ENCODE measurements at places on chromosomes 6 and 20.

- DNase-seq, result no peak
Observed at GRCh38 chr6:43891072-43891870, 121.3 kb downstream of the VEGFA start.

DNA sequence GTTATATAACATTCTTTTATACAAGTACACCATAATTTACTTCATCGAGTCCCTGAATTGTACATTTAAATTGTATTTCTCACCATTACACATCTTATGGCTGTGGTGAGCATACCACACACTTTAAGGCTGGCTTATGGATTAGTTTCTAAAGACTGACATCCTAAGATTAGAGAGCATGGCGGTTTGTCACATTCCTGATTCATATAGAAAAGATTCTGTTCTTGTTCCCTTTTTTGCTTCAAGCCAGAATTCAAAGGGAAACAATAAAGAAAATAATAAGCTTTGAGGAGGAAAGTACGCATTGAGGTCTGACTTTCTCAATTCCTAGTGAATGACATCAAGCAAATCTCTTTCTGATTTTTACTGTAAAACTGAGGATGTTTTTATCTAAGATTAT, 2.5 kb downstream of the BTN1A1 start:
- no peak for DNase-seq

DNA sequence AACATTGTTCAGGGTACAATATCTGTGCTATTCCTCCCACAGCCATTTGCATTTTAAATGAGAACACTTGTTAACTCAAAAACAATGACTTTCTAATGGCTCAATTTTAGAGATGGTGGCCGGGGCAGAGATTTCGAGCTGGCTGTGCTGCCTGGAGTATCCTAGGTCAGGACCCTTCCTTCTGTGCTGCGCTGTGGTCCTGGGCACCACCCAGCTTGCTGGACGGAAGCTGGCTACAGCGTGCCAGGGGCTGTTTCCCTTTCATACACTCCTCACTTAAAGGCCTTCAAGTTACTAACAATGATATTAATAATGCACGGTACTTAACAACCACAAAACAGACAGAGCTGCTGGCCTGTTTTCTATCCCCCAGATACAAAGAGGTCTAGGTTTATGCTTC, 194.4 kb upstream of the CST7 start:
- no peak for DNase-seq

DNA sequence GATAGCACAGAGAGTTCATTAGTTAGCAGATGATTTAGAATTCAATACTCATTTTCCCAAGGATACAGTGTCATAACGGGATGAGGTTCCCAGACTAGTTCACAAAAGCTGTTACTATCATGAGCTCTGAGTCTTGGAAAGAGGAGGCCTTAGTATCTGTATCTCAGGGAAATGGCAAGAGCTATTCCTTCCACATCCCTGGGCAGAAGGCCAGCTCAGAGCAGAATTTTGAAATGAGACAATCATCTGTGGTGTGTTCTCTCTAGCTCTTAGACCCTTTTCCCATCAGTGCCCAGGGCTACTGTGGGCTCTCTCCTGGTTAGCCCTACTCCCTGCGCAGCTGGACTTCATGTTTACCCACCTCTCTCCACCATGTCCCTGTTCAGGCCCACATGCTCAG, 64.5 kb downstream of the JAG1 start:
- no peak for DNase-seq

DNA sequence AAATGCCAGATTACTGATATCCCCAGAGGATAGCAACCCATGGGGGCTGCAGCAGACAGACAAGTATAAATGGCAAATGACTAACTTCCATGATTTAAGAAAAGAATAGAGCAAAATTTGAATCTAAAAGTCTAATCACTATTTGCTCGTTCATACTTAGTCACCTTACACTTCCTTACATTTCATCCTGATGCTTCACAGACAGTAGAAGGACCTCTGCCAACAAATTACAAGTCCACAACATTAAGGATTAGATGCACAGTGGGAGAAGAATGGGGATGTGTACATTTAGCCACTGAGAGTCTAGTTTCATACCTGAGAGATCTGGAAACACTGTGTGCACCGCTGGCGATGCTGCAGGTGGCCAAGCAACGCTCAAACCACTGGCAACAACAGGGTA, 72.4 kb downstream of the FYN start:
- no peak for DNase-seq

DNA sequence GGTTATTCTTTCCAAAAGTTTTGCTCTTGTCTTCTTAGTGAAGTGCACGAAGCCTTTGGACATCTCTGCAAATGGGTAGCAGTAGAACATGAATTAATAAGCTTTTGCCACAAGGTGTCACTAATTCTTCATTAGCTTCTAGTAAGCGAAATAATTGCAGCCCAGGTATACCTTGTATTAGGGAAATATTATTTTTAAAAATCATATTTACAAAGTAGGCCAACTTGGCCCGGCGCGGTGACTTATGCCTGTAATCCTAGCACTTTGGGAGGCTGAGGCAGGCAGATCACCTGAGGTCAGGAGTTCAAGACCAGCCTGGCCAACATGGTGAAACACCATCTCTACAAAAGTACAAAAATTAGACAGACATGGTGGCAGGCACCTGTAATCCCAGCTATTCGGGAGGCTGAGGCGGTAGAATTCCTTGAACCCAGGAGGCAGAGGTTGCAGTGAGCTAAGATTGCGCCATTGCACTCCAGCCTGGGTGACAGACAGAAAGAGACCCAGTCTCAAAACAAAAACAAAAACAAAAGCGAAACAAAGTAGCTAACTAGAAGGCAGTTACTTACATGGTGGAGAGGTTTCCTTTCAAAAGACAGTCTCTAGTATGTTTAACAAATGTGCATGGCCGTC, 8.8 kb upstream of the RSPH3 start:
- DNase-seq, result no peak

GRCh38 chr20:63093966-63094766, 87.4 kb upstream of the BHLHE23 start:
- DNase-seq, result no peak

- no peak for DNase-seq
Observed at GRCh38 chr6:15073883-15074465, 171.9 kb upstream of the JARID2 start.

DNA sequence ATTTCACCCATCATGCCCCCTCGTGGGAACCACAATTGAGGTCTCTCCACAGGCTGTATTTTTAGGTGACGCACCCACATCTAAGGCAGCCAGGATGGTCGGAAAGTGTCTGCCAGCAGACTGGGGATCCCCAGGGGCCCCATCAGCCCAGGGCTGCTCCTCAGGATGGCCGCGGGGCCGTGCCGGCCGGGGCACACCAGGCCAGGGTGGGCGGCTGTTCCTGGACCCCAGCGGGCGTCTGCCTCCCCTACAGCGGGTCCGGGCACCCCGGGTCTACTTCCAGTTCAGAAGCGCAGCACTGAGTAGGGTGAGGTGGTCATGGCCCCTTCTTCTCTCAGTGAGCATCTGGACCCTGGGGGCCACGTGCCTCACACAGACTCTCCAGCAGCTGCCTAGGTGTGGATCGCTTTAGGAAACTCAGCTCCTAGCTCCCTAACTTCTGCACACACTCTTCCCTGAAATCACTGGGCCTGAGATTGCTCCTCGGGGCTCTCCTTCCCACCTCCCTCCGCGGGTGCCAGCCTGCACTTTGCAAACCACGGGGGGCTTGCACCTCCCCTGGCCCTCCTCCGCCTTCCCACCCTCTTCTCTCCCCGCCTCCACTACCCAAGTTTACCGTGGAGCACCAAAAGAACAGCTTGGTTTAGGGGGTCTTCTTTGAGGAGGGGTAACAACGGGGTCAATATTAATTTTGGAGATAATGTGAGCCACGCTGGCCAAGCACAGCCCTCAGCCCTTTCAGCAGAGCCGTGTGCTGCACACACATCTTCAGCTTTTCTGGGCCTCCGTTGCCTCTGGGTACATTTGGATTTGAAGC, 14.2 kb upstream of the FOXC1 start:
- DNase-seq, result no peak

DNA sequence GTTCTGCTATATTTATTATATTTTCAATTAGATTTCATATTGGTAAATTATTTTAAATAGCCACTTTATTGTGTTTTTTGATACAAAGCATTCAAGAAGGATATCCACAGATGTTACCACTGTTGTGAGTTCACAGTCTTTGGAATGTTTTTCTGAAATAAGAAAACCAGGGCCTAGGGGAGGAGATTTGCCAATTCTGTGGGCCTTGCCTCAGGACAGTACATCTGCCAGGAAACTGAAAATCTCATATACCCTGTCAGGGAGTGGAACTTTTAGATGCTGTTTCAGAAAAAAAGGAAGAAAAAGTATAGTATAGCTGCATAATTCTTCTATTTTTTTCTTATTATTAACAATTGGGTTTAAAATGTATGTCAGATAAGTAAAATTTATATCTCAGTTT, 995.9 kb upstream of the ADGRB3 start:
- DNase-seq, result no peak

DNA sequence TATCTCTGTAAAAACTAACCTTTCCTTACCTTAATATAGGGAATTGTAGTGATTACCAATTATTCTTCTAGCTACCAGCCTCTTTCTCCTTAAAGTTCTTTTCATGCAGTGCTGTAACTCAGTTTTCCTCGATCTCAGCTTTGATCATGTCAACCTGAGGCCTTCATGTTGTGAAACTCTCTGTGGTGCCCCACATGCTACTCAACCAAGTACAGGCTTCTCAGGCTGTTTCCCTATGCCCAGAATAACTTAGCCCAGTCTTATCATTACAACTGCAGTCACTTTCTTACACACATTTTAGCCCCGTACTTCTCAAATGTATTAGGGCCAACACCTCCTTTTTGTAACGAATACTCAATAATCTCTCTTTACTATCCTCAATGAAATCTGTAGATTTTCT, 90.1 kb upstream of the SUPT3H start:
- no peak for DNase-seq

- no peak for DNase-seq
Observed at GRCh38 chr6:121055572-121056163, 278.6 kb downstream of the TBC1D32 start.

DNA sequence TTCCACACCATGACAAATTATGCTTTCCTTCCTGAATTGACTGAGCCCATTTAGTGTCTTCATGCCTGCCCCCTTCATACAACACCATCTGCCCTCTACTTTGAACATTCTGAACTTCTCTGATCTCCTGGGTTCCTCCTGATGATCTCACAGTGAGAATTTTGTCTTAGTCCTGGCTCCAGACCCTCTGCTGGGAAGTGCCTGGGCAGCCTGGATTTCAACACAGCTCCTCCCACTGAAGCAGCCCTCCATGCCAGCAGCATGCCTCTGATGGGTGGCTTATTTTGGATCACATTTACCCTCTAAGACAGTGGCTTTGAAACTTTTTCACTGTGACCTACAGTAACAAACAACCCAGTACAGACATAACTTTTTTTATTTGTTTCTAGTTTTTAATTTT, 41.5 kb downstream of the DSE start:
- no peak for DNase-seq

- DNase-seq, result no peak
Observed at GRCh38 chr6:137265561-137266308, 46.5 kb upstream of the IFNGR1 start.

- no peak for DNase-seq
Observed at GRCh38 chr20:37411408-37412219, 65.7 kb downstream of the SRC start.

GRCh38 chr6:153167061-153167891, 36.2 kb upstream of the RGS17 start:
- DNase-seq, result no peak

GRCh38 chr6:155444120-155444917, 11.3 kb downstream of the NOX3 start:
- DNase-seq, result no peak

Measured in stimulated activated CD4-positive, alpha-beta T cell treated with anti-CD3 and anti-CD28 coated beads, Interleukin-4, amount 100 ng/mL, for 4 hours (primary cell).